ENCODE measurements at places on chromosomes 5 and 9.

GRCh38 chr9:123438321-123438720 lies 82.3 kb downstream of the CRB2 start:
- DNase-seq, result no peak

- DNase-seq, result no peak
These were observed 141.4 kb downstream of the MED10 start for GRCh38 chr5:6236858-6237481.

GRCh38 chr9:77601476-77602099 lies 46.5 kb downstream of the GNA14 start:
- DNase-seq, result no peak

DNA sequence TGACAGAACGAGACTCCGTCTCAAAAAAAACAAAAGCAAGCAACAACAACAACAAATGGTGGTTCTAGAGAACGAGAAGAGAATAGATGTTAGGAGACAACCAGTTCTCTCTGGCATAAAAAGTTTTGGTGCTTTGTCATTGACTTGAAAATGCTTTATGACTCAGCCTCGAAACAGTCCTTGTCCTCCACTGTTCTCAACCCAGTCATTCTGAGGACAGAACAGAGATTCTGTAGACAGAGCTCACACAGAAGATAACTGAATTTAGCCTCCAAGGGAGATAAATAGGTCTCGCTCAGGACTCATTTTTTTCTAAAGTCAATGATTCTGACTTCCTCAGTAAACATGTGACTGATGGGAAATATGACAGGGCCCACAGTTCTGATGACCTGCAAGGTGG lies 76.0 kb upstream of the FSTL4 start:
- DNase-seq, result no peak

DNA sequence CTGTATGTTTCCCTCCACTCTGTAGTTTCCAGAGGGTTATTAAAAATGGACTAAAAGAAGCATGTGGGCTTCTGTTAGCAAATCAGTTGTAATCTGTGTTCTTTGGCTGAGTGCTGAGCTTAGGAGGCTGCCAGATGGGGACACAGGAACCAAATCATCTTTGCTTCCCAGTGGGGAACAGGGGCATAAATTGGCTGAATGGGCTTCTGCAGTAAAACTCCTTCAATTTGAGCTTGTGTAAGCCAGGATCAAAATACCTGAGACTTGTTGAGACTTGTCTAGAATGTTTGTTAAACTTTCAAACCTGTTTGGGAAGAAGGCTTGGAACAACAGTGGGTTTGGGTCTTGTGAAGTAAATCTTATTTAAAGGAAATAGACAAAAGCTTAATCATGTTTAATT lies 32.2 kb upstream of the TNFAIP8 start:
- DNase-seq, result no peak

- no peak for DNase-seq
These were observed 84.4 kb upstream of the NUDT12 start for GRCh38 chr5:103646698-103647614.

DNA sequence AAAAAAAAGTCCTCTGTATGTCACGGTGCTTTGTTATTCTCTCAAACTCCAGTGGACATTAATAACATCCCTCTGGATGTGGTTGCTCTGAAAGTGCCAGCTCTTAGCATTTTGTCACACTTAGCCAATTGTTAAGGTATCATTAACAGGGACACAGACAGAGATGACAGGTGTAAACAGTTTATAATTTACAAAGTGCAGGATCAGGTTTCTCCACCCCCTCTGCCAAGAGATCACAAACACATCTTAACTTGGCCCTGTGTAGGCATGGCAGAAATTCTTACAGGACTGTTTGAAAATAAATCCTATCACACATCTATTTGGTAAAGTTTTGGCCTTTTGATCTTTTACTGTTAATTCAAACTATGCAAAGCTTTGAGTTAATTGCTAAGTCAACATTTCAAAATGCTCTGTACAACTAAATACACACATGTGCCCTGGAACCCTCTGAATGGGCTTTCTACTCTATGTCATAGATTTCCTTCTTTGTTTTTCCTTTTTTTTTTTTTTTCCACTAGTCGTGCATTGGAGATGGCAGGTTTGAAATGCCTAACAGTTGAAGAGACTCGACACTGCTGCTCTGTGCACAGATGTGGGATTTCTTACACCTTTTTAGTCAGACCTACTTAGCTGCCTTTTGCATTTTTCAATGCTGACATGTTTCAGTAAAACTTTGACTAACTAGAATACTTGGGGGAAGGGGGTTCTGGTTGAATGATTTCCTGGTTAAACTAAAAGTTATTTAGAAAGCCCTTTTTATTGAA lies 41.7 kb downstream of the SEMA6A start:
- DNase-seq, result no peak

DNA sequence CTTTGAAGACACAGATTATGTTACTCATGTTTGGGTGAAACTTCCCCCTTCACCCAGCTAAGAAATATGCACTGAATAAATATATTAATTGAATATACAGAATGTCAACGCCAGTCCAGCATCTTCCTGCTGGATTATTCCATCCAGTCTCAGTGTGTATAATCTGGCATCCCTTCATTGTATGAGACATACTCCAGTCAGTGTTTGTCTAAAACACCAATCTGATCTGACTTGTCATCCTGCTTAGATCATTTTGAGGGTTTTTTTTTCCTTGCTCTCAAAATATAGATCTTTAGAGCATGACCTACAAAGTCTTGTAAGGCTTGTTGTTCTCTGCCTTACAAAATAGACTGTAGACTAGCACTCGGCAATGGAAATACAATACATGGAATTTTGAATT lies 195.1 kb downstream of the SMARCA2 start:
- no peak for DNase-seq

- DNase-seq, result no peak
These were observed 461.7 kb downstream of the CHSY3 start for GRCh38 chr5:130365956-130366355.

DNA sequence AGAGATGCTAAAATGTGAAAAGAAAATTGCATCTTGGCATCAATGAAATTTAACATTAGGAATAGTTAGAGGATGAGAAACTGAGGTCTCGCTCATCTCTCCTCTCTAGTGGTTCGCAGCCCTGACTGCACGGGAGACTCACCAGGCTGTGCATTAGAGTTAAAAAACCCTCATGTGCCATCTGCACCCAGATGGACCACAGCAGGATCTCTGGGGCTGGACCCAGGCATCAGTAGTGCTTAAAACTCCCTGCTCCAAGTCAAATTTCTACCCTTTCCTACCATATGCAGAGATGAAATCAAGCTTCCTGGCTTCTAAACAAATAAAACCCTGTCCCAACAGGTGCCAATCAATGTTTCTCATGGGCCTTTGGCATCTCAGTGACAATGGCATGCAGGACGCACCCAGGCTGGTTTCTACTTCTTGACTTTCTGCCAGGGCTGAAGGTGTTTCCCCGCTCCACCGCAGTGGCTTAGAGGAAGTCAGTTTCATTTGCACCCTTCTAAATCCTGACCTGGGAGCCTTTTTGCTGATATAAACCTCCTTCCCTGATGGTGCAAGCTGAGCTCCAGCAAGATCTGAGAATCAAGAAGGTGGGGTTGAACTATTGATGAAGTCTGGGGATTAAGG lies 132.6 kb downstream of the NSG2 start:
- no peak for DNase-seq

GRCh38 chr5:125219710-125220109 lies 473.3 kb upstream of the ZNF608 start:
- DNase-seq, result no peak

DNA sequence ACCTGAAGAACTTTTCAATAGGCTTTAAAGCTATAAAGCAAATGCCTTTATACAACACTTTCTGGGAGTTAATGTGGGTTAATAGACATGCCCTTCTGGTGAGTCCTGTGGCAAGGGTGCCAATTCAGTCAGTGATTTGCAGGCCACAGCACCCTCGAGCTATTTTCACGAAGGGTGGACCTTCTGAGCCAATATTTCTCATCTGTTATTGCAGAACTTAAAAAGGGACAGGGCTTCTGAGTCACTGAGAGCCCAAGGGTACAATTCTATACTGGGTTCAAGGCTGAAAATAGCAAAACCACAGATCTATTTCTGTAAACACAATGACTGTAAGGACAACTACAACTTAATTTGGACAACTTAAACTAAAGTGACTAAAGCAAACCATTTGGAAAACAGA lies 92.8 kb downstream of the GABRG2 start:
- no peak for DNase-seq

- DNase-seq, result no peak
These were observed 298.4 kb downstream of the DEPDC1B start for GRCh38 chr5:60401526-60401925.

- DNase-seq, result no peak
These were observed 69.2 kb downstream of the ANXA2R start for GRCh38 chr5:42970636-42971559.

GRCh38 chr9:86703346-86703745 lies 244.0 kb downstream of the GAS1 start:
- no peak for DNase-seq

- no peak for DNase-seq
These were observed 49.5 kb upstream of the TYRP1 start for GRCh38 chr9:12643686-12644085.

- DNase-seq, result peak; percentile 24
These were observed 181.5 kb upstream of the RAI14 start for GRCh38 chr5:34474573-34475021.

GRCh38 chr9:107707915-107708441 lies 218.4 kb upstream of the KLF4 start:
- no peak for DNase-seq

- no peak for DNase-seq
These were observed 222.1 kb downstream of the HSPA4 start for GRCh38 chr5:133273661-133274596.

DNA sequence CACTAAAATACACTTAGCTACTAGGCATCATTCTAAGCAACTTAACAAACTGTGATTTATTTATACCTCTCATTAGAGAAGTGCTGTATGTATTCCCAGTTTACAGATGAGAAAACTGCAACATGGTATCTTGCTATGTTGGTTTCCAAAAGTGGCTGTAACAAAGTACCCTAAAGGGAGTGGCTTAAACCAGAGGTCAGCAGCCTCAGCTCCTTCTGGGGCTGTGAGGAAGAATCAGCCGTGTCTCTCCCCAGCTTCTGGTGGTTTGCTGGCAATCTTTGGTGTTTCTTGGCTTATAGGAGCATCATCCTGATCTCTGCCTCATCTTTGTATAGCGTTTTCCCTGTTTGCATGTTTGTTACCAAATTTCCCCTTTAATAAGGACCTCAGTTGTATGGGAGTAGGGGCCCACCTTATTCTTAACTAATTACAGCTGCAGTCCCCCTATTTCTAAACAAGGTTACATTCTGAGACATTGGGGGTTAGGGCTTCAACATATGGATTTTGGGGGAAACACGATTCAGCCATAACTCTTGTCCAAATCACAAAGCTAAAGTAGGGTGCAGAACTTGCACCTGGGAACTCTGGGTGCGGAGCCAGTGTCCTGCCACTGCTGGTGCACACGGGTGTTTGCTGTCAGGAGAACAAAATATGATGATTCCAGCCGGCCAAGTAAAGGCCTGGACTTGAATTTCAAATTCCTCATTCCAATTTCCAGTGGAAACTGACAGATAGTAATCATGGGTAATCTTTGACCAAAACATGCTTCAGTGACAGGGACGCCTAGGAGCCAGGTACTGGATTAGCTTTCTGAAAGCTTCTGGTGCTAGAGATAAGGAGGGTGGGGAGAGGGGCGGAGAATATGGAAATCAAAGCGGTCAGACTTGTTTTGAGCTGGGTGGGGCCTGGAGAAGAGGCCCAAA lies 43.3 kb downstream of the RAI14 start:
- DNase-seq, result no peak

- DNase-seq, result no peak
These were observed 20.1 kb upstream of the PFDN1 start for GRCh38 chr5:140322751-140323731.

GRCh38 chr5:160197341-160198144 lies 31.8 kb upstream of the FABP6 start:
- no peak for DNase-seq

GRCh38 chr9:136754626-136755301 lies 3.3 kb downstream of the LCN8 start:
- DNase-seq, result no peak

DNA sequence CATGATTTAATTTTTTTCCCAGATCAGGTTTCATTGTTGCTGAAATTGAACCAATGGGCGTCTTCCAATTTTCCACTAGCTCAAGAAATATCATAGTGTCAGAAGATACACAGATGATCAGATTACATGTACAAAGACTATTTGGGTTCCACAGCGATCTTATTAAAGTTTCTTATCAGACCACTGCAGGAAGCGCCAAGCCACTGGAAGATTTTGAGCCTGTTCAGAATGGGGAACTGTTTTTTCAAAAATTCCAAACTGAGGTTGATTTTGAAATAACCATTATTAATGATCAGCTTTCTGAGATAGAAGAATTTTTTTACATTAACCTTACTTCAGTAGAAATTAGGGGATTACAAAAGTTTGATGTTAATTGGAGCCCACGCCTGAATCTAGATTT lies 251.6 kb downstream of the ADGRV1 start:
- DNase-seq, result no peak

GRCh38 chr9:96069629-96070220 lies 194.2 kb downstream of the ERCC6L2 start:
- DNase-seq, result no peak

- no peak for DNase-seq
These were observed 44.1 kb upstream of the SHISAL2B start for GRCh38 chr5:64646169-64646568.

GRCh38 chr5:134435560-134435959 lies 23.9 kb upstream of the CDKN2AIPNL start:
- no peak for DNase-seq

DNA sequence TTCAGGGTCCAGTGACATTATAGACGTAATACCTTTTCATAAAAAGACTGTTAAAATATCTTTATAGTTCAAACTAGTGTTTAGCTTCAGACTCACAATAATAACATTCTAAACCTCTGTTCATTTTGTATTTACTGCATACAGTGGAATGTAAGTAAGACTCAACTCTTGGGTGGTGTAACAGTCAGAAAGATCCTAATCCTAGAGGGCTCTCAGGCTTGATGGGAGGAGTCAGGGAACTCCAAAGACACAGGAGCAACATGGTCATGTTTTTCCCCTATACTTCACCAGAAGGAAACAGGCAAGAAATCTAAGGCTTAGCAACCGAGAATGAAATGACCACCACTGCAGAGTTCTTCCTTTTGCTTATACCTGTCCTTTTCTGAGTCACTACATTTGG lies 82.6 kb downstream of the MRPS27 start:
- no peak for DNase-seq

DNA sequence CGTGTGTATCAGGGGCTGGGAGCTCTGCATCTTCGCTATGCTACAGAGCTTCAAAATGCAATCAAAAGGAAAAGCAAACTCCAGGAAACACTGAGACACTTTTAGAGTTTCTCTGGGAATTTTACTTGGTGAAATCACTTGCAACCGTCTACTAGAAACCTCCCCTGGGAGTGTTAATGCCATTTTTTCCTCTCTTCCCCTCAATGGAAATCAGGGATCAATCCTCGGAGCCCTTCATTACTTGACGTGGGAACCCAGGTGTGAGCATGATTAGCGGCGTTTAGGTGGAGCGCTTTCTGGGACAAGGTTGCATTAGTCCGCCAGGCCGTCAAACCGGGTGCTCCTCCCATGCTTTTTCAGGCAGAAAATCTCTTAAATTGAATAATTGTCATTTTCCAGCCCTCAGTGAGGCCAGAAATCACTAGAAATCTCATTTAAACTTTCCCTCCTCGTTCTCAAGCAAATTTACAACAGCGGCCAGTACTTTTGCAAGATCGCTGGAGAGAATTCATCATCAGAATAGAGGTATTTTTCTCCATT lies 191.3 kb downstream of the IRX1 start:
- DNase-seq, result no peak
